Pericardium fibroblast (primary cell): ENCODE measurements at places on chromosomes 2 and 18. TPM values are rescaled to one million over a fixed set of nuclear protein-coding genes. Genes with fewer than 3 reads are reported as not detected.

The BBS5 gene
- total RNA-seq: 4.1 and 7.7 TPM in 2 replicates

The RAX gene
- not detected in 2 replicates for total RNA-seq

The RESP18 gene
- not detected in 2 replicates for total RNA-seq

The NPHP1 gene
- 1.6 and 1.9 TPM in 2 replicates for total RNA-seq

The ELOA2 gene
- not detected in 2 replicates for total RNA-seq

The ME2 gene
- total RNA-seq: 15.7 and 18.9 TPM in 2 replicates

The BCL11A gene
- total RNA-seq: 0.12 and 1.3 TPM in 2 replicates

The TTC39C gene
- 15.1 and 44.5 TPM in 2 replicates for total RNA-seq

The CXCR4 gene
- 0.47 and 8.1 TPM in 2 replicates for total RNA-seq

The SH2D6 gene
- total RNA-seq: not detected in 2 replicates

The SLC19A3 gene
- total RNA-seq: 0.85 and 1.8 TPM in 2 replicates

The ANKRD62 gene
- not detected in 2 replicates for total RNA-seq

The PARD6G gene
- 1.8 and 2.5 TPM in 2 replicates for total RNA-seq

The ASB18 gene
- not detected in 2 replicates for total RNA-seq

The AAMP gene
- 87.8 and 112 TPM in 2 replicates for total RNA-seq

The GRHL1 gene
- total RNA-seq: 0.09 TPM in 1 of 2 replicates, not detected in the other

The MERTK gene
- total RNA-seq: 0.68 and 2.0 TPM in 2 replicates

The SKOR2 gene
- not detected in 2 replicates for total RNA-seq

The EMILIN1 gene
- total RNA-seq: 242 and 312 TPM in 2 replicates

The CHST10 gene
- 5.7 and 7.8 TPM in 2 replicates for total RNA-seq

The TNS1 gene
- total RNA-seq: 63.7 and 70.1 TPM in 2 replicates

The DTNB gene
- total RNA-seq: 5.3 and 24.8 TPM in 2 replicates

The SPATA3 gene
- total RNA-seq: not detected in 2 replicates

The SERPINB13 gene
- total RNA-seq: not detected in 2 replicates

The VWC2L gene
- total RNA-seq: not detected in 2 replicates

The CNTNAP5 gene
- total RNA-seq: under 0.01 TPM in 1 of 2 replicates, not detected in the other

The HOXD10 gene
- not detected in 2 replicates for total RNA-seq

The LONRF2 gene
- under 0.01 and 1.0 TPM in 2 replicates for total RNA-seq

The GALNT5 gene
- total RNA-seq: 0.70 and 1.7 TPM in 2 replicates

The DRC1 gene
- total RNA-seq: not detected in 2 replicates

The TEKT4 gene
- not detected in 2 replicates for total RNA-seq

The SEPTIN10 gene
- total RNA-seq: 42.7 and 63.4 TPM in 2 replicates

The SLC9A4 gene
- total RNA-seq: not detected in 2 replicates

The IL1F10 gene
- not detected in 2 replicates for total RNA-seq

The TANK gene
- total RNA-seq: 71.0 and 78.5 TPM in 2 replicates

The GMPPA gene
- 34.4 and 70.1 TPM in 2 replicates for total RNA-seq

The MEP1B gene
- not detected in 2 replicates for total RNA-seq

The ACKR3 gene
- total RNA-seq: 4.9 and 15.8 TPM in 2 replicates

The POTEI gene
- not detected in 2 replicates for total RNA-seq

The CGREF1 gene
- 9.0 and 10.2 TPM in 2 replicates for total RNA-seq

The GAL3ST2 gene
- total RNA-seq: not detected in 2 replicates

The IL18RAP gene
- 0.23 TPM in 1 of 2 replicates, not detected in the other for total RNA-seq

The SCN7A gene
- total RNA-seq: 2.6 and 4.3 TPM in 2 replicates

The SLC38A11 gene
- not detected in 2 replicates for total RNA-seq

The ARHGAP15 gene
- not detected in 2 replicates for total RNA-seq

The SH3BP4 gene
- 32.6 and 37.5 TPM in 2 replicates for total RNA-seq

The MORN2 gene
- 22.0 and 26.0 TPM in 2 replicates for total RNA-seq

The EDAR gene
- not detected in 2 replicates for total RNA-seq

The HAT1 gene
- 19.4 and 20.8 TPM in 2 replicates for total RNA-seq

The RIT2 gene
- total RNA-seq: not detected in 2 replicates

The DUSP19 gene
- total RNA-seq: 1.3 and 1.9 TPM in 2 replicates

The DYNAP gene
- total RNA-seq: not detected in 2 replicates

The MOB4 gene
- 7.8 and 34.2 TPM in 2 replicates for total RNA-seq

The ST8SIA3 gene
- total RNA-seq: not detected in 2 replicates

The PPP1CB gene
- total RNA-seq: 96.2 and 138 TPM in 2 replicates

The PPIL3 gene
- total RNA-seq: 13.8 and 20.1 TPM in 2 replicates

The DTYMK gene
- 18.3 and 29.6 TPM in 2 replicates for total RNA-seq
